ENCODE measurements at places on chromosomes 4 and X.

DNA sequence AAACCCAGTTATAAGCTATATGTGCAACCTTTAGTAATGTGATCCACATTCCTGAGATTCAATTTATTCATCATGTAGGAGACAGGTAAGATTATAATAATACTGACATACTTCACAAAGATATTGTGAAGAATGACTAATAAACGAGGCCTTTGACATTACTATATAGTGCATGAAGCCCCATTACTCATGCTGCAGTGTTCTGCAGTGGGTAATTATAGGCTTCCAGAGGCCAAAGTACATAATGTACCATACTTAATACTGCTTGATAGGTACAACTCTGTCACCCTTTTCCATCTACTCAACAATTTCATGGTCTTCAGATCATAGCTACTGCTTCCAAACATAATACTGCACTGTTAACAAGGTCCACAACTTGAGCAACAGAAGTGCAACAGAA lies 68.9 kb downstream of the COL25A1 start:
- no peak for DNase-seq

DNA sequence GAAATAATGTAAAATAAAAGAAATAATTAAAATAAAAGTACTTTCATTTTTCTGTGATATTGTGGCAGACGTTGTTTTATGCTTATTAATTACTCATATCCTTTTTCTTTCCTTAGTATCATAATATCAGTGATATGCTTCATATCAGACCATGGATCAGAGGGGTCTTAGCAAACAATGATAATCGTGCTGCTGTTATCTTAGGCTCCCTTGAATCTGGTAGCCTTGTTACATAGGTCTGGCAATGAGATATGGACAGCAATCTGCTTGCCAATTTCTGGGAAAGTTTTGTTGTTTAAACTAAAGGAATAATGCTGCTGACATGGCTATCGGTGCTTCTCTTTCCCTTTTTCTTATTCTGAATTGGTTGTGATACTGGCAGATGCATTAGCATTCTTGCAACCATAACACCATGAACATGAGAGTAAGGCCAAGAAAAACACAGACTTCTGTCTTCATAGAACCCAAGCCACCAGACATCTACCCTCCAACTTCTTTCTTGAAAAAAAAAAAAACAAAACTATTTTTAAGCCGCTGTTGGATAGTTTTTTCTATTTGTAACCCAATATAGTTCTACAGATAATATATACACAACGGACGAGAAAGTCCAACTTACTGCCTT lies 16.4 kb downstream of the EPHA5 start:
- DNase-seq: no peak

- DNase-seq: no peak
Measured at GRCh38 chr4:23113104-23113503, 420.4 kb downstream of the GBA3 start.

DNA sequence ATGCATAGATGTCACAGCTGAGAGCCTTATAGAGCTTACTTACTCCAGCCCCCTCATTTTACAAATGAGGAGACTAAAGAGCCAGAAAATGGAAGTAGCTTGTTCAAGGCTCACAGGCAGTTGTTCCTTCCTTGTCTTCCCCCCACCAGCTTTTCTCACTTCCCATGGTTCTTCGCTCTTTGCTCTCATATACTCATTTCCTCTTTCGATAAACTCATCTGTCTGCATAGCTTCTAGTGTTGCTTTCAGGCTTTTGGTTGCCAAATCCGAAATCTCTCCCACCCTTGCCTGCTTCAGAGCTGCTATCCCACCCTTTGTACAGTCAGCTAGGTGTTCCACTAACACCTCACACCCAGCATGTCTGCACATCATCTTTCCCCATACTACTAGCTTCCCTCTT lies 25.0 kb upstream of the GJB1 start:
- no peak for DNase-seq

- no peak for DNase-seq
Measured at GRCh38 chr4:13794819-13795565, 167.5 kb upstream of the BOD1L1 start.

GRCh38 chr4:125303821-125304220 lies 10.9 kb upstream of the FAT4 start:
- no peak for DNase-seq

DNA sequence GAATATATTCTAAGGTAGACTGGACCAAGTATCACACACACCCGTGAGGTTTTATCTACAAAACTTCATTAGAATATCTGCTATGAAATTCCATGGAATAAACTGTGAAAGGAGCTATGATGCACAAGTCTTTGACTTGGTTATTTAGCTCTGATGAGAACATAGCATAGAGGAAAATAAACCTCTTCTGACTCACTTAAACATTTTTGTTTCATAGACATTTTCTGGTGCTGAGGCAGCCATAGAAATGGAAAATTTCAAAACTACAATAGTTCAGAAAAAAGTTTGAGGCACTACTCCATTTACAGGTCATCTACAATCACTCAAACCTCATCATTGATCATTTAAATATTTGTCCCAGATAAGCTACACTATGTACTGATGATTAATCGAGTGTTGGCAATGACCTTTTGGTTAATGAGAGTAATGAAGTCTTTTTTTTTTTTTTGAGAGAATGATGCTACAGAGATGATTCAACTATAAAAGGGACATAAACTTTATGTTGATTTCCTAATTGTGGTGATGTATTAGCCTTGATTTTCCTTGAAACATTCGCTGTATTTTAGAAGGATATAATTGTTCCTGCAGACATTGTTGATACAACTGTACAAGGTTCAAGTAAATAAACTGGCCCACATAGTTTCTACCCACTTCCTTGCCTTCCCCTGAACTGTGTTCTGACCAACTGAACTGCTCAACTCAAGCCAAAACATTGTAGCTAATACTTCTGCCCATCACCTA lies 77.5 kb downstream of the AREG start:
- no peak for DNase-seq

All from NCI-H1105 (cell line).